ENCODE measurements at places on chromosomes 11 and 22. TPM values are rescaled to one million over a fixed set of nuclear protein-coding genes. Genes with fewer than 3 reads are reported as not detected.

DNA sequence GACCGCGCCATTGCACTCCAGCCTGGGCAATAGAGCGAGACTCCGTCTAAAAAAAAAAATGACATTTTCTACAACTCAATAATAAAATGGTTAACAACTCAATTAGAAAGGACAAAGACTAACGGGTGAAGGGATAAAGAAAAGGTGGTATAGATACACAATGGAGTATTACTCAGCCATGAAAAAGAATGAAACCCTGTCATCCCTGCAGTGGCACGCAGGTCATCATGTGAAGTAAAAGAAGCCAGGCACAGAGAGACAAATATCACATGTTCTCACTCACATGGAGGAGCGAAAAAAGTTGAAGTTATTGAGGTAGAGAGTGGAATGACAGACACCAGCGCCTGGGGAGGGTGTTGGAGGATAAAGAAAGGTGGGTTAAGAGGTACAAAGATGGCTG is 39.0 kb downstream of the WNT7B start:
- DNase-seq: no peak

DNA sequence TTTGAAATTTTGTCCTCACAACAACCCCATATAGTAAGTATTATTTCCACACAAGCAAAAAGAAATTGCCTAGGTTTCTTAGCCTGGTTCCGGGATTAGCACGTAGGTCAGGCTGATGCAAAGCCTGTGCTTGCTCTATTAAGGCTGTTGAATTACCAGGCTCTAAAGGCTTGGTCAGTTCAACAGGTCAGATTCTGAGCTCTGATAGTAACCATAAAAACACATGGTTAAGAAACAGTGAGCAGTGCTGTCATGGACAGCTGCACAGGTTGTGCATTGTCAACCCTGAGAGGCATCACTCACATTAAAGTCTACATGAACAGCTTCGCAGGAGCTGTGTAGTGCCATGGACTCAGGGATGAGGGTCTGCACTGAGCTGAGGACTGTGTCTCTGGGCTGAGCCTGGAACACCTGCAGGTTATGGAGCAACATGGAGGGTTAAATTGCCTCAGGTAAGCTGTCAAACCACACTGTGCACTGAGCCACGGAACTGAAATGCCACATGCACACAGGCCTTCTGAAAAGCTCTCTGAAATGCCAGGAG is 98.0 kb downstream of the PIWIL4 start:
- peak; percentile 60 for DNase-seq

DNA sequence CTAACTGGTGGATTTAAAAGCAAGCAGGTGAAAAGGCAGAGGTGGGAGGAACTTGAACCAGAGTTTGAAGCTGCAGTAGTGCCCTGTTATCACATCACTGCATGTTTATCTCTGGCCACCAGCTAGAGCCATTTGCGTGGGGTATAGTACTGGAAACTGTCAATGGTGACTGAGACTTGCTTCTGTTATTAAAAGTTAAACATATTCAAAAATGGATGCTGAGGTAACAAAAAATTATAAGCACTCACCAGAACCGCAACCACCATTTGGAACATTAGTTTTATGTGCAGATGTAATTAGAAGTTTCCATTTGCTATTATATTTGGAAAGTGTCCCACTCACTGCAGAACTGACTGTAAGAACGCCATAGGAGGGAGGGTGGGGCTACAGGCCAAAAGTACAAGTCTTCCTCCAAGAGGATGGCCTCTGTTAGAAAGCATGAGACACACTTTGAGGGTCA is 1.2 kb upstream of the CD59 start:
- no peak for DNase-seq

The NLRP14 gene
- not detected for total RNA-seq

The ROM1 gene
- 6.1 TPM for total RNA-seq
